ENCODE measurements at places on chromosomes 1 and 21.

DNA sequence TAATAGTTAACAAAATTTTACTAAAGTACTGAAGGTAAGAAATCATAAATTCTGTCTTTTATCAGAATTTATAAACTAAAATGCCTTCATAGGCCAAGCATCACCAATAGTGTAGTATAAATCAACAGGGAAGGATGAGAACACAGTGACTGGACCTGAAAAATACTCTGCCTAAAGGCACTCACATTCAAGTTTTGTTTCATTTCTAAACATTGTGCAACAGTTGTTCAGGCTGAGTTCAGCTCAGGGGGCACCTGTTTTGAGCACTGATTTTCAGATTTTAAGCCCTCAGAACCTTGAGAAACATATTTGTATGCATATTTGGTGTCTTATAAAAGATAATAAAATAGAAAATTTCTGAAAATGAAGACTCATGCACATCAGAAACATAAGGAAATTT is 12.4 kb downstream of the ACBD6 start:
- DNase-seq = no peak

- no peak for DNase-seq
Observed at GRCh38 chr1:245718123-245718522, 563.3 kb downstream of the KIF26B start.

DNA sequence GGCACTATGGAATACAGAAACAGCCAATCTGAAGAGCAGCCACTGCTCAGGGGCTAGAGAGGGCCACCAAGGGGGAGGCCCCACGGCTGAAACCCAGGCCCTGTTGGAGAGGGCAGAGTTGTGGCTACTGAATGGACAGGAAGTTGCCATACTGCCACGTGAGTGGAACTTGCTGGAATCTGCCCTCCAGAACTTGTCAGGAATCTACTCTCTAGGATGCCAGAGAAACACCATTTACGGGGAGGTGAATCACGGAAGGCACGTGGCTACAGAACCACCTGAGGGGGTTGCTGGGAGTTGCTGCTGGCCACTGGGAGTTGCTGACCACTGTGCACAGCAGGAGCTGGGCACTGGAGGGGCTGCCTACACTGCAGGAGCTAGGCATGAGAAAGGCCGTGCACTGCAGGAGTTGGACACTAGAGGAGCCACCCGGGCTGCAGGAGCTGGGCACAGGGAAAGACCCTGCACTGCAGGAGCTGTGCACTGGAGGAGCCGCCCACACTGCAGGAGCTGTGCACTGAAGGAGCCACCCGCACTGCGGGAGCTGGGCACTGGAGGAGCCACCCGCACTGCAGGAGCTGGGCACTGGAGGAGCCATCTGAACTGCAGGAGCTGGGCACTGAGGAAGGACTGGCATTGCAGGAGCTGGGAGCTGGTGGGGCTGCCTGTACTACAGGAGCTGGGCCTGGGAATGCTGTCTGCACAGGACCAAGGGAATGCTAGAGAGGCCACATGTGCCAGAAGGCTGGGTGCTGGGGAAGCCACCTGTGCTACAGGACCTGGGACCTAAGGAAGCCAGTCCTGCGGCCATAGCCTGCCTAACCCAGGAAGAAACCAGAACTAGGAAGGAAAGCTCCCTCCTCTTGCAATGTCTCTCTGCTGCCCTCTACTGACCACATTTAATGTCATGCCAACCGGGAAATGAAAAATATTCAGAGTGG is 343.4 kb downstream of the MATN1 start:
- peak; percentile 79 for DNase-seq

- DNase-seq = no peak
Observed at GRCh38 chr1:24454673-24455072, 39.1 kb downstream of the NIPAL3 start.

- DNase-seq = no peak
Observed at GRCh38 chr1:245763873-245764331, 609.1 kb downstream of the KIF26B start.

DNA sequence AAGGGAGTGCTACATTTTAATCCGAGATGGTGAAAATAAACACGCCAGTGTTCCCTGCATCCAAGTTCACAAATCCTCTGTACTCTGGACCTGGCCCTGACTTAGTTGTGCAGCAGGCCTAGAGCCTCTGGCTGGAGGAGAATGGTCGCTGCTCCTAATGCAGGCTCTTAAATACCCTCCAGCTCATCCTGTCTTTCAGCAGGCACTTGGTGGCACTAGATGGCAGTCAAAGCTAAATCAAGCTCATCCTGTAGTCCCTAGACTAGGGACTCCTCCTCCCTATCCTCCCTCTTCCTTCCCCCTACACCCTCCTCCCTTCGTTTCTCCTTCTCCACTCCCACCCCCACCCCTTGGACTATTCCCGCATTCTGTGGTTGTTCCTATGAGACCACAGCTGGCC is 41.6 kb upstream of the MTR start:
- DNase-seq = peak; percentile 41

DNA sequence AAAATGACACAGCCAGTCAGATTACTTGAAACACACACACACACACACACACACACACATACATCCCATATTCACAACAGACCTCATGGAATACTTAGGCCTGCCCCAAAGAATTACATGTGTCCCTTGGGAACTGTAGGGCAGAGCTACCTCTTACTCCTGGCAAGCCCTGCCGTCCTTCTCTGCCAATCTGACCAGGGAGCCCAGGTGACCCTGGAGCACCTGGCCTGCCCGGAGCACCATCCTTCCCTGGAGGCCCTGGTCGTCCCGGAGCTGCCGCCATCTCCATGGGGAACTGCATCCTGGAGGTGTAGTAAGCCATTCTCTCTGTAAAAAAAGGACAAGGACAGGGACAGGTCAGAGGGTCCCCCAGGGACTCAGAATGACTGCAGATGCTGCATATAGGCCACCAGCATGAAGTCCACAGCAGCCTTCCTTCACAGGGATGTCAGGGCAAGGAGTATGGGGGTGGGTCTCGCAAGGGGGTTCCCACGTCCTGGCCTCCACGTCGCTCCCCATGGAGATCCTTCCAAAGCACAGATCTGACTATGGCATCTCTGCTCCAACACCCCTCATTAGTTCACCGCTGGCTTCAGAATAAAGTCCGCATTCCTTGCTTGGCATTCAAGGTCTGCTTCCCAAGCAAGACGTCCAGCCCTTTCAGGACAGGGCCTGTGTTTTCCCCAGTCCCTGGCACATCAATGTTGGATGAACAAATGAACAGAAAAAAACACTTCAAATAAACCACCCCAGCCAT is 9.2 kb upstream of the PEF1 start:
- DNase-seq = no peak

DNA sequence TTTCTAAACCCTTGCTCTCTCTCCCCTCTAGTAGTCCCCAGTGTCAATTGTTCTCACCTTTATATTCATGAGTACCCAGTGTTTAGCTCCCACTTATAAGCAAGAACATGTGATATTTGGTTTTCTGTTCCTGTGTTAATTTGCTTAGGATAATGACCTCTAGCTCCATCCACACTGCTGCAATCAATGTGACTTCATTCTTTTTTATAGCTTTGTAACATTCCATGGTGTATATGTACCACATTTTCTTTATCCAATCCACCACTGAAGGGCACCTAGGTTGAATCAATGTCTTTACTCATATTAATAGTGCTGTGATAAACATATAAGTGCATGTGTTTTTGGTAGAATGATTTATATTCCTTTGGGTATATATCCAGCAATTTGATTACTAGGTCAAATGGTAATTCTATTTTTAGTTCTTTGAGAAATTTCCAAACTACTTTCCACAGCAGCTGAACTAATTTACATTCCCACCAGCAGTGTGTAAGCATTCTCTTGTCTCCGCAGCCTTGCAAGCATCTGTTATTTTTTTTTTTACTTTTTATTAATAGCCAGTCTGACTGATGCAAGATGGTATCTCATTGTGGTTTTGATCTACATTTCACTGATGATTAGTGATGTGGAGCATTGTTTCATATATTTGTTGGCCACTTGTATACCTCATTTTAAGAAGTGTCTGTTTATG is 277.8 kb downstream of the LTN1 start:
- no peak for DNase-seq

GRCh38 chr1:43621861-43622260 is 28.1 kb upstream of the KDM4A start:
- DNase-seq = no peak

DNA sequence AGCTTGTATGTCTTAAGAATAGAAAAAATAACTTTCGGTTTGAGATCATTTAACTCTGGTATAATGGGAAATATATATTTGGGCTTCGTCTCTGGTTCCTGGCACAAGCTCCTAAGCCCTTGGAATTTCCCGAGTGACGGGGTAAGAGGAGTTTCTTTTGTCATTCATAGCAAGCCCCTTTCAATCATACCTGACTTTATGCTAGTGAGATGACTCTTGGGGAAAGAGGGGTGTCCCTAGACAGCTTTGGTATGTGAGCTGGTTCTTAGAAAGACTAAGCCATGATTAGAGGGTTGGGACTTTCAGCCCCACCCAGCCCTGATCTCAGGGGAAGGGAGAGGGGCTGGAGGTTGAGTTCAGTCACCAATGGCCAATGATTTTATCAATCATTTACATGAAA is 13.9 kb upstream of the MTARC1 start:
- no peak for DNase-seq

GRCh38 chr1:228210076-228210651 is 2.3 kb downstream of the OBSCN start:
- DNase-seq = no peak

- DNase-seq = no peak
Observed at GRCh38 chr21:37369307-37369854, 2.8 kb downstream of the DYRK1A start.

DNA sequence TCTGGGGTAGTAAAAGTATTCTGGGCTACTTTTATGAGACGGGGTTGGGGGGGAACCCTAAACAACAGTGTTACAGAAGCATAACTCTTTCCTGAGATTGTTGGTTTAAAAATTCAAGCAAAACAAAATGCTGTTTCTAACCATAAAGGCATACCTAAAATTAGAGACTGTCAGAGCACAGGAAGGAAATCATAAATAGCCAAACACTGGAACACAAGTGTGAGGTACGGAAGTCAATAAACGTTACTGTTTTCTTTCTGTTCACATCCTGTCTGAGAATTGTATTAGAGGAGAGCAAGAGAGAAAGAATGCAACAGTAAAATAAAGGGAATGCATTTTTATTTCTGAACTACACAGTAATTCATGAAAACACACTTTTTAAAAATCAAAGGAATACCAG is 42.8 kb upstream of the IL12RB2 start:
- no peak for DNase-seq

- DNase-seq = no peak
Observed at GRCh38 chr21:25980710-25981109, 189.9 kb downstream of the APP start.

- no peak for DNase-seq
Observed at GRCh38 chr1:247472035-247472434, 14.1 kb upstream of the OR2B11 start.

- DNase-seq = no peak
Observed at GRCh38 chr1:22408230-22408629, 43.4 kb upstream of the ZBTB40 start.

DNA sequence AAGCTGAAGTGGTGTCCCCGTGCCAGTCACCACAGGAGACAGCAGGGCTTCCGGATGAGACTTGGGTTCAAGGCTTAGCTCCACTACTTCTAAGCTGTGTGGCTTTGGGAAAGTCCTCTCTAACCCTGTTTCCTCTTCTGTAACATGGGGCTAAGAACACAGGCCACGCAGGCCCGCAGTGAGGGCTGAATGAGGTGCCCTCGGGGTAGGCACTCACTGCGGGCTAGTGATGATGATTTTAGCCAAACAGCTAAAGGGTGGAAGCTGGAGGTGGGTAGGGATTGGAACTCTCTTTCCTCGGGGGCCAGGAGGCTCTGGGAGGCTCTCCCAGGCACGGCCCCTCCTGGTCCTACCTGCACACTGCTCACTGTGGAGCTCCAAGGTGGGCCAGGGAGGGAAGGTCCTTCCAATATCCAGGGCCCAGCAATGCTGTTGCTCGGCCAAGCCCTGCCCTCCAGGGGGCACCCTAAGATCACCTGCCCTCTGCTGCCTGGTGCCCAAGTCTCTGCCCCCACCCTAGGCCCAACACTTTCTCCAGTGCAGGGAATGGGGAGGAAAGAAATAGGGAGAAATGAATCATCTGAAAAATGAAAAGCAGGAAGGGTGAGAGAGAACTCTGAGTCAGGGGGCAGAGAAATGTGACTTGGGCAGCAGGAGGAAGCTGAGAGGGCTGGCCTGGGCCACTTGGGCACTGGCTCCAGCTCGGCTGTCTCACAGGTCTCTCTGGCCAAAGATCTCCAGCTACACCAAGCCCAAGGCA is 19.2 kb upstream of the EVA1B start:
- peak; percentile 66 for DNase-seq

GRCh38 chr1:153531638-153532037 is 4.2 kb downstream of the S100A6 start:
- DNase-seq = no peak

DNA sequence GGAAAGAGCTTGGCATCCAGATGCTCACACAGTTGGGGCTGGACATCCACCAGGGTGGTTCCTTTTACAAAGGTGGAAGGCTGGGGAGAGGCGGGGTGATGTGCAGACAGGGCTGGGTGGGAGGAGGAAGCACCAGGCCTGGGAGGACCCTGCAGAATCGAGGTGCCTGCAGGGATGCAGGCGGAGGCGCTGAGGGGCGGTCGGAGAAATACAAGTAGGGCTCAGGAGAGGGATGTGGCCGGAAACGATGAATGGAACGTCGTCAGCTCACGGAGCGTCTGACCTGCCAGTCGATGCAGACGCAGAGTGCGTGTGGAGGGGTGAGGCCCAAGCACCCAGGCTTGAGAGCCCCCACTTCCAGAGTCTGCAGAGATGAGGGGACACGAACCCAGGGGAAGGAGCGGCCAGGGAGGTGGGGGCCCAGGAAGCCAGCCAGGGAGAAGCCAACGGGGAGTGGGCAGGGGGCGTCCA is 63.4 kb downstream of the TRIM11 start:
- no peak for DNase-seq

- no peak for DNase-seq
Observed at GRCh38 chr1:157277913-157278312, 139.7 kb upstream of the ETV3 start.

DNA sequence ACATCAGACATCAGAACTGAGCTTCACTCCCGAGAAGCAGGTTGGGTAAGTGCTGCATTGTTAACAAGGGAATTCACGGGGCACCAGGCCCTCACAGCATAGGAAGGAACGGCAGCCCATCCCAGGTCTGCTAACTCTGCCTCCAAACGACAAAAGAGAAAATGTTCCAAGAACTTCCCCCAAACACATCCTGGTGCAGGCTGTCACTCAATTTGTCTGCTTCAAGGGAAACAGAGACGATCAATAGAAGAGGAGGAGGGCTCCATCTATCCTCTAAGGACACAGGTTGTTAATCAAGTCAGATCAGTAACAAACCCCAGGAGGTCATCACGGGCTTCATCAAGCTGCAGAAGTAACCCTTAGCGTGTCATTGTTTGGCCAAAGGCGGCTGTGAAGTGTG is 3.5 kb upstream of the TSPEAR start:
- no peak for DNase-seq

- DNase-seq = no peak
Observed at GRCh38 chr21:38900499-38900898, 94.8 kb downstream of the ETS2 start.

DNA sequence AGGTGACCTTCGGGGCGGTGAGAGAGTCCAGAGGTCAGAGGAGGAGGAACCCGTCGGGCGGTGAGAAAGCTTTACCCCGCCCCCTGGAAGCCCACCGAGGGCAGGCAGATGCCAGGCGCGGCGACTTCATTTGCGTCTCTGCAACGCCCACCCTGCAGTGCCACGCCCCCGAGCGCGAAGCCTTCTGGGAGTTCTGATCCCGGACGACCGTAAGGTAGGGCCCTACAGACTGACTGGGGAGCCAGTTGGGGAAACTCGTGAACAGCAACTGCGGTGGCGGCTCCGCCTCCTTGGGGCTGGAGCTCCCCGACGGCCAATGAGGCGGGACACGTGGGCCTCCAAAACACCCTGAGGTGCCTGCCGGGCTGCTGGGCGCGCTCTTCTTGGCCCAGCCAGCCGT is 46.0 kb upstream of the EDARADD start:
- DNase-seq = peak; percentile 79
